ENCODE measurements at places on chromosomes 11 and 22.

- no peak for DNase-seq
These were observed 152.6 kb downstream of the BARX2 start for GRCh38 chr11:129528296-129528695.

GRCh38 chr22:41801147-41801819 lies 804 bp downstream of the CCDC134 start:
- DNase-seq = no peak

GRCh38 chr11:130037058-130037457 lies 32.6 kb upstream of the APLP2 start:
- no peak for DNase-seq

DNA sequence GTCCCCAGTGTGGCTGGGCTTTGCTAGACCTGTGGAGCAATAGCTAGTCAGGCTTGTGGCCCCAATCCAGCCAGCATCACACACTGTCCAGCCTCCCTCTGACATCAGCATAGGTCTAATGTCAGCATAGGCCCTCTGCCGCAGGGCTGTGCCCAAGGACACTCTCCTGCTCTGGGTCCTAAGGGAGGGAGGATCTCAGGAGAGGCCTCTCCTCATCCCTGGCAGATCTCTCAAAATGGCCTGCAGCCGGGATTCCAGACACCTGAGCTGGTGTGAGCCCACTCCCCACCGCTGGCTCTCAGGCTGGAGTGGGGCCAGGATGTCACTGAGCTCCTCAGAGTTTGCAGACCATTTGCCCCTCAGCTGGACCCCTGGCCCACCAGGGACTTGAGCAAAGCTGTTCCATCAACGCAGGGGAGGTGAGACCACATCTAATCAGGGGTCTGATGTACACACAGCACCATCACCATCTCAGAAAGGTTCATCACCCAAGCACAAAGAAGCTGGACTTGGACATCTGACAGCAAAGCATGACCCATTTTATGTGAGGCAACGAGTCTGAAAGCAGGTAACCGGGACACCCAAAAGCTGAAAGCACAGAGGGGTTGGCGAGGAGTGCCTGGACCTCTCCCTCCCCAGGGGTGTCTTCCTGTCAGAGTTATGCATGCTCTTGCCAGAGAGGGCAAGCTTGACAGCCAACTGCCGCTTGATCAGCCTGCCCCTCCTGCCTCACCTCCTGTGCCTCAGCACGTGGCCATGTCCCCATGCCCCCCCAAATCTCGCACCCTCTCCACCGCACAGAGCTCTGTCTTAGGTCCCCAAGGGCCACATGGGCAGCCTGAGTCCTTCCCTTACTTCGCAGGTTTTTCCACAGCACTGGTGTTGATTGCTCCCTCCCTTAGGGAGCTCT lies 69.7 kb upstream of the SEPTIN5 start:
- DNase-seq = no peak

DNA sequence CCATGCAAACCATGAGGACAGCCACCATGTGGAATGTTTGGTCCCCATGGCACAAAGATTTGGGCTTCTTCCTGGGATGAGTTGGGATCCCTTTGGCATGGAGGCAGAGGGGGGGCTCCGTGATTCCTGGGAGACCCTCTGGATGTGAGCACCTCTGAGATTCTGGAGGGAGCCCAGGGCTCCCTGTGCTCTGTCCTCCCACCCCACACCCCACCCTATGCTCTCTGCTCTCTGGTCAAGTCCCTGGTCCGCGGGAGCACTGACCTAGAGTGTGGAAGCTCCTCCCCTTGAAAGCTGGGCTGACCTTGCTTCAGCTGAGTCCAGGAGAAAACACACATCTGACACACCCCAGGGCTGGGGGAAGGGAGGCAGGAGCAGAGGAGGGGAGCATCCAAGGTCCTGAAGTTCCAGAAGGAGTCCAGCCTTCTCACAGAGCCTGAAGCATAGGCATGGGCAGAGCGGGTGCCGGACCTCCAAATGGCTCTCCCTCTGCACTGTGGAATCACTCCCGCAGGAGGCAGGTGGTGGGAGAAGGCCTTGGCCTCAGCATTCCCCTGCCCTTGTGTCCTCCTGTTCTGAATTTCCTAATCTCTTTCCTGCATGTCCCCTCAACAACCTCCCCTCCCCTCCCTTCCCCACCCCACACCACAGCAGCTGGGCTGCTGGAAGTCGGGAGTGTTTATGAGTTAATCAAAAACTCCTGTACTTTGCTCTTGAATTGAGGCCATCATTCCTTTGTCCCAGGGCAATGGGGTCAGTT lies 25.7 kb upstream of the OAF start:
- DNase-seq = no peak

DNA sequence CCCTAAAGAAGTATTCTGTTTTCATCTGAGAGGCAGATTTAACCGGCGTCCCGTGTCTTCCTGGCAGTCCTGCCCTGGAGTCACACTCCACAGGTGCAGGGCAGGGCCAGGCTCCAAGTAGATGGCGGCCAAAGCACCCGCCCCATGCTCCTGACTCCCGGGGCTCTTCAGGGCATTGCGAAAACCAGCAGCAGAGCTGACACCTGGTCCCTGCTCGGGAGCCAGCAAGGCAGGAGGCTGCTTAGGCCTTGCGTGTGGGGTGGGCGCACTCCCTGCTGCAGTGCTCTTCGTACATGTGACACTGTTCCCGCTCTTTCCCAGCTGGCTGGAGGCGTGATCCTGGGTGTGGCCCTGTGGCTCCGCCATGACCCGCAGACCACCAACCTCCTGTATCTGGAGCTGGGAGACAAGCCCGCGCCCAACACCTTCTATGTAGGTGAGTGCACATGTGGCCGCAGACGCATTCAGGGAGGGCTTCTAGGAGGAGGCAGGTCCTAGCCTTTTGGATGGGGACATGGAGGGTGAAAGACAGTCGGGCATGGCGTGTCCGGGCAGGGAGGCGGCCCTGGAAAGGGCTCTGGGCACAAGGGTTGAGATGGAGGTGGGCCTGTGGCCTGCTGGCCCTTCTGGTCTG lies 10.3 kb upstream of the TSSC4 start:
- DNase-seq = no peak

- peak; percentile 72 for DNase-seq
These were observed 546 bp downstream of the DRAP1 start for GRCh38 chr11:65919573-65920371.

GRCh38 chr11:78112582-78113275 lies 26.7 kb downstream of the ALG8 start:
- no peak for DNase-seq

DNA sequence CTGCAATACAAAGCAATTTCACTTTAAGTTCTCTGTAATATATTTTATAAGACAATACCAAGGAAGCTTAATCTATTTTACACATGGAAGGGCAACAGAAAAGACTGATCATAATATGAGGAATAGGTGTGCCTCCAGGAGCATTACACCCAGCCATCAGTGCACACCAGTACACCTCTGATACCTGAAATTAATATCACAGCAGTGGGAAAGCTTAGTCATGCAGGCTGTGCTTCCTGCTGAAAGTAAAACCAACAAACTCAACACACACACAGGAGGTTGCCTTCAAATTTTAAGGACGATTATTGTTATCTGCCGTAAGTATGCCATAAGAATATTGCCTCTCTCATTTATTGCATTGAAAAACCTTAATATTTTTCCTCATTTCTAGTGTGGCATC lies 1119.1 kb upstream of the TENM4 start:
- DNase-seq = no peak

GRCh38 chr22:23564276-23564675 lies 15.8 kb downstream of the IGLL1 start:
- no peak for DNase-seq

GRCh38 chr22:50217543-50218152 lies 16.8 kb downstream of the SELENOO start:
- DNase-seq = no peak

GRCh38 chr11:16749666-16750065 lies 11.2 kb downstream of the C11orf58 start:
- DNase-seq = no peak

GRCh38 chr22:36546932-36547331 lies 18.0 kb upstream of the EIF3D start:
- no peak for DNase-seq

GRCh38 chr11:79314906-79315689 lies 125.7 kb downstream of the TENM4 start:
- no peak for DNase-seq

- DNase-seq = no peak
These were observed 1.1 kb downstream of the TBCEL start for GRCh38 chr11:121024989-121025388.

DNA sequence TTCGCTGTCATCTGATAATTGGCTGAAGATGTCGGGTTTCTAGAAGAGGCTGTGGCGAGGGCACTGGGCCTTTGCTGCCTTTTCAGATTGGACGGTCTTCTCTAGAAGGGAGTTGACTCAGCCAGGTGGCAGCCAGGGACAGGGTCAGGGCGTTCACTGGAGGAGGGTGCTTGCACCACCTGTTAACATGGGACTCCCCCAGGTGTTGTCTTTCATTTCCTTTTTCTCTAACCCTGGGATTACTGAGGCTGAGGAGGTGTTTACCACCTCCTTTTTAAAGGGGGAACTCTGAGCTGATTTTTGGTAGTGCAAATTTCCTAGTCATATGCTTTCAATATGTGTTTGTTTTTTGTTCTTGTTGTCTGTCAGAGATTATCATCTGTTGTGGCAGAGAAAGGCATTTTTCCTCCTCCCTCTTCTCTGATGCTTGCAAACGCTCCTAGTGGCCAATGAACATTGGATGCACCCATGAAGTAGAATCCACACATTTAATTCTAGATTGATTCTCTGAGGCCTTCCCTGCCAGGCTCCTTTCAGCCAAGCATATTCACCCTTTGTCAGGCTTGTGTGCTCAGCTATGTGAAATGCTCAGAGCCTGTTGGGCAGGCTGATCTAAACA lies 54.1 kb downstream of the LDLRAD3 start:
- DNase-seq = no peak

DNA sequence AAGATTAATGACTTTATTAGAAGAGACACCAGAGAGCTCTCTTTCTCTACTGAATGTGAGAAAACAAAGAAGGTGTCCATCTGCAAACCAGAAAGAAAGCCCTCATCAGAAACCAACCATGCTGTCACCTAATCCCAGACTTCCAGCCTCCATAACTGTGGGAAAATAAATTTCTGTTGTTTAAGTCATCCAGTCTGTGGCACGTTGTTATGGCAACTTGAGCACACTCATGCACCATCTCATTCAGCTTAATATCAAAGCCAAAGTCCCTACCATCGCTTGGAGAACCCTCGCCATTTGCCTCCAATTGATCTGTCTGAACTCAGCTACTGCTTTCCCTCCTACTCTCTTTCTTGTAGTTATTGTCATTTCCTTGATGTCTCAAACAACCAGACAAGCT lies 766.1 kb upstream of the ARHGAP42 start:
- DNase-seq = no peak

DNA sequence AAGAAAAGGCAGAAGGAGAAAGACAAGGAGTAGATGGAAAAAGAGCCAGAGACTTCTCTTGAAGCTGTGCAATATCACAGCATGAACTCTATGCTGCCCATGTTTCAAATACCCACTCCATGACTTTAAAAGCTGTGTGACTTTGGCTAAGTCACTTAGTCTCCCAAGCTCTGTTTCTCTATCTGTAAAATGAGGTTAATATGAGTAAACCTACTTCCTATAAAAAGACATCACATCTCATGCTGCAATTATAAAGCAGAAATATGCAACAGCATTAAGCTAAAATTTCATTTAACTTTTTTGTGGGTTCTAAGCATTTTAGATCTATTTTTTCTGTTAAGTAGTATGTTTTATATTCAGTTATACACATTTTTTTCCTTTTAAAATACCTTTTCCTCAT lies 11.6 kb downstream of the DGCR2 start:
- no peak for DNase-seq

GRCh38 chr11:119115484-119116234 lies 5.7 kb upstream of the HINFP start:
- DNase-seq = no peak

- DNase-seq = no peak
These were observed 6.0 kb upstream of the MS4A4A start for GRCh38 chr11:60274416-60274815.

DNA sequence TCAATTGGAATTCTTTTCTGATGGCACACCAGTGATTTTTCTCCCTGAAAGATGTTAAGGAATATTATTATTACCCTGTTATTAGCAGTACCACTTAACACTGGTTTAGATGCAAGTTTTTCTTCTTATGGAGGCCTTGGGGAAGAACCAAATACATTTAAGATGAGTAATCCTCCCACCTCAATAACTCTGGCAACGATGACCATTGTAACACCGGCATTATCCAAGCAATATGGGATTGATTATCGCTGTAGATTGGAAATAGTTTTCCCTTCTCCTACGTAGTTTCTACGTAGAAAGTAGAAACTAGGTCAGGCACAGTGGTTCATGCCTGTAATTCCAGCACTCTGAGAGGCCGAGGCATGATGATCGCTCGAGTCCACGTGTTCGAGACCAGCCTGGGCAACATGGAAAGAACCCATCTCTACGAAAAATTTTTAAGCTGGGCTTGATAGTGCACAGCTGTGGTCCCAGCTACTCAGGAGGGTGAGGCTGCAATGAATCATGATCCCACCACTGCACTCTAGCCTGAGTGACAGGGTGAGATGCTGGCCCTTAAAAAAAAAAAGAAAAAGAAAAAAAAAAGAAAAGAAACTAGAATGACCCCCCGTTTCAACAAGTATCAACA lies 45.5 kb downstream of the PACSIN2 start:
- DNase-seq = no peak

GRCh38 chr22:44924710-44925109 lies 85.1 kb downstream of the PHF21B start:
- DNase-seq = no peak

GRCh38 chr11:107991868-107992414 lies 16.8 kb upstream of the CUL5 start:
- no peak for DNase-seq

DNA sequence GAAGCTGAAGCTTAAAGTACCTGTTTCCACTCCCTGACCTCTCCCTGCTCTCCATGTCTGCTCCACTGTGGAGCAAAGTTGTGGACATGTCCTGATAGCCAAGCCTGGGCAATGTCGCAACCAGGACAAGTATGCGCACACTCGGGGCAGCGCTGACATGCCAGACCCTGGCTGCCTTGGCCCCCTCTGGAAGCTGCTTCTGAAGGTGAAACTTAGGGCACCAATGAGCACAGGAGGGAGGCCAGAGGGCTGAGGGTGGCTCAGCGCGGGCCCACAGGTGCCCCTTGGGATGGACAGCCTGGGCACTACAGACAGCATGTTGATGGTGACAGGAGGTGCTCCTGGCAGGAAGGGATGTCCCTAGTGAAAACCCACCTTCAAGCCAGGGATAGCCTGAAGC lies 90.2 kb downstream of the CCDC73 start:
- no peak for DNase-seq

- DNase-seq = no peak
These were observed 953 bp upstream of the PACS1 start for GRCh38 chr11:66068923-66069714.

Data from NCI-H1417 (cell line).